Substantia nigra (tissue), 51 donors: ENCODE measurements at places on chromosomes 2 and 18.

GRCh38 chr2:101047075-101047766 lies 45.1 kb downstream of the RPL31 start:
- no peak for DNase-seq

- DNase-seq = no peak
Measured at GRCh38 chr2:226715347-226715990, 84.2 kb downstream of the IRS1 start.

DNA sequence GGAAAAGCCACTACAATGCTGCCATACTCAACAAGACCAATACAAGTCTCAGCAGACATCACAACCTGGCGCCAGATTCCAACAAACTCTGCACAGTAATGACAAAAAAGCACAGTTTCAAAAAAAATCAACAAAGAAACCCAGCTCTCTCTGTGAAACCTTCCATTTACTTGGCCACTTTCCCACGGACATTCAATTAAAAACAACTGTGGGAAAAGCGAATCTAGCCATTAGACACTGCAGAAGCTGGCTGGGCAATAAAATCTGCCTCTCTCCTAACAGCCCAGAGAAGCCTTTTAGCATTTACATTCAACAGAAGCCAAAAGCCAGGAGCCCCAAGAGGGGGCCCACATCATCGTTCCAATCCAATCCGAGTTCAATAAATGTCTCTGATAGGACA lies 128.9 kb downstream of the HDAC4 start:
- no peak for DNase-seq

DNA sequence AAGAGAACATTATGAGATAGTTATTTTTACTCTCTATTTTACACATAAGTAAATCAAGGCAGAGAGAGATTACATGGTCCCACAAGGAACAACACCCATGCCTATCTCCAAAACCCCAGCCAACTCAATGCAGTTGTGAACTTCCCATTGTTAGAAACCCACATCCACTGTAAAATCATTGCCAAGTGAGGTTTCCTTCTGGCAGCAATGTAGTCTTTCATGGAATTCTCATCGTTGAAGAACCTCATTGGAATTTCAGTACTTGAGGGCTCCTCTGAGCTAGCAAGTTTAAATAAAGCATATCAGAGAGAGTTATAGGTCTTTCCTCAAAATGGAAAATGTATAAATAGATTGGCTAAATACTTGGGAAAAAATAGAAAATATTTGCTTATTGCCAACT lies 105.2 kb downstream of the RAD51AP2 start:
- DNase-seq = no peak
